Activated T-helper 1 cell treated with anti-CD3 and anti-CD28 coated beads, Interleukin-2, amount 50 U/mL, for 16 hours (primary cell): ENCODE measurements at places on chromosomes 5 and 9.

DNA sequence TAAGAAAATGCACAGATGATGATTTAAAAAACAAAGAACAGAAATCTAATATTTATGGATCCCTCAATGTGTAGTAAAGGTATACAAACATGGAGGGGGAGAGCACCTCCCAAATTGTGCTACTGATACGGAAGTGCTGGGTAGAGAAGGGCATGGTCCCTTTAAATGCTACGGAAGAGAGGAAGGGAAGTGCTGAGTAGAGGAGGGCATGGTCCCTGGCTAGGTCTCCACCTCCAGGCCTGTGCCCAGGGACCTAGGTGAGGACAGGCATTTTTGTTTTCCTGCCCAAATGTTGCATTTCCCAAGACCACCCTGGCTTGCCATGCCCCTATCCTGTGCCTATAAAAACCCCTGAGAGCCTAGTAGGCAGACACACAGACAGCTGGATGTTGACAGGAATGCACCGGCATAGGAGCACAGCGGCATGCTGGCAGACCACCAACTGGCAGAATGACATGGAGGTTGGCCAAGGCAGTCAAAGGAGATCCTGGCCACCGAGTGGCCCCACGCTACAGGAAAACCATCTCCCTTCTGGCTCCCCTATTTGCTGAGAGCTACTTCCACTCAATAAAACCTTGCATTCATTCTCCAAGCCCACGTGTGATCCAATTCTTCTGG is 62.1 kb upstream of the SPDL1 start:
- no peak for DNase-seq

DNA sequence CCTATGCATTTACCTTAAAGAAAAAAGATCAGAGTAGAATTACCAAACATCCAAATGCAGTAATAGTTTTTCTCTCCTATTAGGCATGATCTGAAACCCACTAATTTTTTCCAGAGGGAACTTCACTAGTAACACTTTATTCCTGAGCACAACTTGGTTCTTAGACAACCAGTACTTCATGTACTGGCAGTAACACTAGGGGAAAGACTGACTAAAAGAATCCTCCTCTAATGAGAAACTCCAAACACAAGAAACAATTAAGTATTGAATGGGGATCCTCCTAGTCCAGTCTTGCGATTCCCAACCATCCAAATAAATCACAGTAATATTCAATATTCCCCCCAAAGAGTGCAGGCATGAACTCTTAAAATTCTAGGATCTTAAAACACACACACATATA is 48.9 kb downstream of the ZNF608 start:
- DNase-seq, result no peak

- DNase-seq, result no peak
Observed at GRCh38 chr9:28834156-28834555, 1260.9 kb upstream of the C9orf72 start.

- DNase-seq, result no peak
Observed at GRCh38 chr9:127066060-127066850, 56.2 kb downstream of the ANGPTL2 start.

DNA sequence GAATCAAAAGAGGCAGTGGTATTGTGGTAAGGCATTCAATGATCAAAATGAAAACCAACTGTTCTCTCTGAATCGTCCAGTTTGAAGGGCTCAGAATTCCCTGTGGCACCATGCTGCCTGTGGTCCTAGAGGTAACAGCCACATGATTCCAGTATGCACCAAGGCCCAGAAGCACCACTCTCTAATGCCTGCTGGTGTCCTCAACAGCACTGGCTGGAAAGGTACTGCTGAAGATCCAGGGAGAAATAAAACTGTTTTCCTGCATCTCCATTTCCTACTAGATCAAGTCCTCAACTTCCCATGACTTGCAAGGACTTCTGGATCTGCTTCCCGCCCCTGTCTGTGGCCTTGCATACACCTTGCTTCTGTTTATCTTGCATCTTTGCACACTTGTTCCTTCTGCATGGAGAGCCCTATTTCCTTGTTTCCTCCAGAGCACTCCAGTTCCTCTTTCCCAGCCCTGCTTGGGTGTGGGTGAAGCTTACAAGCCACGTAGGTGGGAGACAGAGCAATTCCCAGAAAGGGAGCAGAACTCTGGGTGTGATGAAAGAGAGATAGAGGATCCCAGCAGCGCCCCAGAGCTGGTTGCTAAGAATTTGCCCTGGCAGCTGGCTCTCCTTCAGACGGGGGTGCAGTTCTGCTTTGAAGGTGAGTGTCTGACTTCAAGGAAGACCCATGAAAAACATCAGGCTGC is 41.0 kb upstream of the EQTN start:
- no peak for DNase-seq

GRCh38 chr9:80906728-80907127 is 782.6 kb downstream of the TLE1 start:
- DNase-seq, result no peak

DNA sequence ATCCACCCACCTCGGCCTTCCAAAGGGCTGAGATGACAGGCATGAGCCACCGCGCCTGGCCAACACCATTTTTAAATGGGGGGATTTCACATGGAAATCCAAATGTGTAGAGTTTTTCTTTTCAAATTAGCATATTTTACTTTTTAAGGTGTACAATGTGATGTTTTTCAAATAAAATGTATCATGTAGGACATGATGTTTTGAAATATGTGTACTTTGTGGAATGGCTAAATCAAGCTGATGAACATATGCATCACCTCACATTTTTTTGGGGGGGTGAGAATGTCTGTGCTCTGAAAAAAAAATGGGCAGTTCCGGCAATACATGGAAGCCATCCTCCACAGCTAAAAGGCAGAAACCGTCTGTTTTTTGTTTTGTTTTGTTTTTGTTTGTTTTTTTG is 3.4 kb upstream of the FAF2 start:
- DNase-seq, result no peak

DNA sequence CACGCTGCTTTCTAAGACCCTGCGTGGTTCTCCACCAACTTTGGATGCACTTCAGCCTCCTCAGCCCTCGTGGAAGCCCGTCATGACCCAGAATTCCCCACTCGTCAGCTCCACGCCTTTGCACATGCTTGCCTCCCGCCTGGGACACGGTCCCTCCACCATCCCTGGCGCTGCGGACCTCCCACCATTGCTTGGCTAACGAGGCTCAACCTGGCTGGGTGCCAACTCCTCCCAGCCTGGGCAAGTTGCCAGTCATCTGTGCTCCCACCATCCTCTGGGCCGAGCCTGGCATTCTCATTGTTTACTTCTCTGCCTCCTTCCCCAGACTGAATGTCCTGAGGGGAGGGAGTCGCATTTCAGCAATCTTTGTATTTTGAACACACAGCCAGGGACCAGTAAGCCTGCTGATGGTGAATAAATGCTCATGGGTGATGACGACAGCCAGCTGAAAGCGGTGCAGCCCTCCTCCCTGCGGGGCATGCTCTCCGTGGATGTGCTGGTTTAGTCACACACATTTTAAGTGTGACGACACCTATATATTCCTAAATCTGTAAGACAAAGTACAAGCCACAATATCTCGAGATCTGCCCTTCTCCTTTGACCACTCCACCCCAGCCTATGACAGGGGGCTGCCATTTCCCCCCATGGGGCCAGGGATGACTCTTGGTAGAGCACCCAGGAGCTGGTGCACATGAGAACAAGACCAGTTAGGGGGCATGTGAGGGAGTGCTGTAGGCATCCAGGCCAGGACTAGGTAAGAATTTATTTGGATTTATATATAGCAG is 37.6 kb downstream of the ANKRD33B start:
- DNase-seq, result no peak

GRCh38 chr5:141492168-141492885 is 3.4 kb downstream of the PCDHGC5 start:
- no peak for DNase-seq

GRCh38 chr5:135376961-135377624 is 21.9 kb downstream of the MACROH2A1 start:
- no peak for DNase-seq

- no peak for DNase-seq
Observed at GRCh38 chr5:144484124-144484897, 313.6 kb downstream of the KCTD16 start.

- DNase-seq, result no peak
Observed at GRCh38 chr5:77744116-77744515, 32.0 kb downstream of the TBCA start.

DNA sequence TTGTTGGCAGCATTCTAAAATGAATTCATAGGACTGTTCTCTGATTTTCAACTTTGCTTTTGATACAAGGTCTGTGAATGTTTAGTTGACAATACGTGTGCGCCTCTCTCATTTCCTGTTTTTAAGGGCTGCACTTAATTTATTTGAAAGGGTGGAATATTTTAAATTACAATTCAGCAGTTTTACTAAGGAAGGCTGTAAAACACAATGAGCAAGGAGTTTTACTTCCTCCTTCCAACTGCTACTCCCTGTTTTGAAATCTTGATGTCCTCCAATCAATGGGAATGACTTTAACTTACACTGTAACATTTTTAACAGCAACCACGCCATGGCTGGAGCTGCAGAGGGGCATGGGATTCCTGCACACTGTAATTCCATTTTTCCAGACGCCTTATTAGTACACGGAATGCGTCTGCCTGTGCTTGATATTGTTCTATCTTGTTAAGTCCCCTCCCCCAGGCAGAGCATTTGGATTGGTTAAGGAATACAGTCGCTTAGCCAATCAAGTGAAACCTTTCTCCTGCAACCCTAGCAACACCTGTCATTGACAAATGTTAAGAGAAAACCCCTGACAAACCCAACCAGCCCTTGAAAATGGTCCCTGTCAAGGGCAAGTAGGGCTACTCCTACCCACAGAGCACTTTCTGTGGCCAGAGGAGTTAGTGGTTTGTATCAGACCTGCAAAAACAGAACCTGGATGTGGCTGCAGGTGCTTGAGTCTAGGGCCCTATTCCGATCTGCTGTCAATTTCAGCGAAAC is 12.5 kb upstream of the ZSWIM6 start:
- DNase-seq, result no peak
